ENCODE measurements at places on chromosomes 6 and 20. TPM values are rescaled to one million over a fixed set of nuclear protein-coding genes. Genes with fewer than 3 reads are reported as not detected.

GRCh38 chr20:61204206-61204605, 47.9 kb upstream of the CDH4 start:
- no peak for DNase-seq

Gene HFE
- 11.1 TPM for total RNA-seq

GRCh38 chr6:148957752-148958151, 210.9 kb downstream of the UST start:
- no peak for DNase-seq

Gene HECA
- 41.1 TPM for total RNA-seq

Gene TMEM244
- total RNA-seq: not detected

- no peak for DNase-seq
Measured at GRCh38 chr6:75673884-75674283, 72.2 kb downstream of the SENP6 start.

- peak; percentile 61 for DNase-seq
Measured at GRCh38 chr6:2448826-2449571, 203.6 kb upstream of the GMDS start.

DNA sequence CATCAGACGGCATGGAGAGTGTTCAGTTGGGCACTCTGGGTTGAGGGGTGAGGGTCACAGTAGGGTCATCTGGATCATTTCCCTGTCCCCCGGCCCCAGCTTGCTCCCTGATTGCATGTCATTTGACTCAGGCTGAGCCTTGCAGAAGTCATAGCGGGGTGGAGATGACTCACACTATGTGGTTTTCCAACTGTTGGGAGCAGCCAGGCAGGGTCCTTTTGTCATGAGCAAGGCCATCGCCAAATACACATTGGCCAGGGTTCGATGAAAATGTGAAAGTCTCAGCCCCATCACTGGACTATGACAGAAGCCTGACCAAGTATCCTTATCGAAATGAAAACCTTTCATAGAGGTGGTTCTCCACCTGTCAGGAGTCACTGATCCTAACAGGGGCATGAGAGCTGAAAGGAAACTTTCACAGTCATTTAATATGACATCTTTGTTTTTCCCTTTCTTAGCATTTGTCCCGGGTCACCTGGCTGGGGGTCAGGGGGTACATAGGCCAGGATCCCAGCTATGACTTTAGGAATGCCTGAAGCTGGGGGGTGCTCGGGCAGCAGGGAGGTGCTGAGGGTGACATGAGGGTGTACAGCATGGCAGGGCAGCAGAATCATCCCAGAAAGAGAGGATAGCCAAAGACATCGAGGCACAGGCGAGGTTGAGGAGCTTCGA, 70.2 kb upstream of the CD93 start:
- no peak for DNase-seq

GRCh38 chr20:4324611-4325243, 309.4 kb upstream of the RNF24 start:
- DNase-seq: no peak

Data from colonic mucosa (tissue), 4 donors.